ENCODE measurements at places on chromosomes 12 and 14.
A peak's percentile ranks its signal among the peaks of the same experiment; 100 is the strongest.

DNA sequence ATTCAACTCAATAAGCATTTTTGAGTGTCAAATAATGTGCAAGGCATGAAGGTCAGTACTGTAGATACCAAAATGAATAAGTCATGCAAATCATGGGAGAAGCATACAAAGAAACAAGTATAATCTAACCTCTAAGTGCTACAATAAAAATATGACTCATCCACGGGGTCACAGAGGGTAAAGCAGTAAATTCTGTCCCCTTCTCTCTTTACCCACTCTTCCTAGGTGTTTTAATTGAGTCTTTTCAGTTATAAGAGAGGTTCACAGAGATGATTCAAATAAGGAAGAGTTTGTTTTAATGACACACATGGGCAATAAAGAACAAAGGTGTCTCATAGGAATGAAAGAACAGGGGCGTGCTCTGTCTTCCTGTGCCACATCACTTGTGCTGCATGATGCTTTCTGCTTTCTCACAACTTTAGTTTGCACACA, 71.5 kb upstream of the DAAM1 start:
- DNase-seq, result no peak

GRCh38 chr14:54344445-54344844, 52.4 kb upstream of the CDKN3 start:
- DNase-seq, result no peak

- DNase-seq, result no peak
Measured at GRCh38 chr12:84793558-84794367, 118.8 kb downstream of the SLC6A15 start.

DNA sequence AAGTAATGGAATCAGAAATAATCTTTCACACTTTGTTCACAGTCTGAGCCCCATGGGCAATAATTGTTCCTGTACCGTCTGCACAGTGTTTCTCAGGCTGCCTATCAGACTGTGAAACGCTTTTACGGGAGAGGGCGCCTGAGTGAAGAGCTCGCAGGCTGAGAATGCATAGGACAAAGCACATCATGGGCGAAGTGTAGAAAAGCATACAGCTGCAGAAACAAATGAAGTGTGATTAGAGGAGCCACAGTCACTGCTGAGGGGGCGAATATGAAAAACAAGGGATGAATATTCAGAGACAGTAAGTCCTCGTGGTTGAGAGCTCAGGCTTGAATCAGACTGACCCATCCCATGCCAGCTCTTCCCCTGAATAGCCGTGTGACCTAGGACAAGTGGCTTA, 438.4 kb upstream of the DCN start:
- no peak for DNase-seq

GRCh38 chr14:79555429-79555828, 655.9 kb downstream of the DIO2 start:
- DNase-seq, result no peak

DNA sequence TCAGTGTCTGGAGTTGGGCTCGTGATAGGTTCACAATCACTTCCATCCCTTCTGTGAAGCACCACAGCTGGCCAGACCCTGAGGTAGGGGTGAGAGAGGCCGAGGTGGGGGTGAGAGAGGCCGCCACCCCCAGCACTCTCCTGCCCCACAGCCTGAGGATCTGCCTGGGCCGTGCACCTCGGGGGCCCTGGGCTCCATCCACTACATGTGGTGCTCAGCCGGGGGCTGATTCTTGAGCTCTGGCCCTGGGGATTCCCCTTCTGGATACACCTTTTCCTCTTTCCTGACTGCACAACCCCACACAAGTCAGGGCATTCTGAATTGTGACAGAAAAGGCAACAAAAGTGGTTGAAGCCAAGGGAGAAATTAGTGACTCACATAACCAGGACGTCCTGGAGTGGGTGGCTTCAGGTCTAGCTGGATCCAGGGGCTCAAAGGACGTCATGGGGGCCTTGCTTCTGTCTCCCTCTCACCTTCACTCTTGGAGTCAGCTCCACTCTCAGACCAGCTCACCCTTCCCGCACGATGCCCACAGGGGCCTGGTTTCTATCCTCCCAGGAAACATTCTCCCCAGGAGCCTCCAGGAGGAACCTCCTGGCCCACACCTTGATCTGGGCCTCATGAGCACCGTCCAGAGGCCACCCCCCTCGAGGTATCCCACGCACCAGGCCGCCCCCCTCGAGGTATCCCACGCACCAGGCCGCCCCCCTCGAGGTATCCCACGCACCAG, 12.1 kb upstream of the FBRSL1 start:
- no peak for DNase-seq

DNA sequence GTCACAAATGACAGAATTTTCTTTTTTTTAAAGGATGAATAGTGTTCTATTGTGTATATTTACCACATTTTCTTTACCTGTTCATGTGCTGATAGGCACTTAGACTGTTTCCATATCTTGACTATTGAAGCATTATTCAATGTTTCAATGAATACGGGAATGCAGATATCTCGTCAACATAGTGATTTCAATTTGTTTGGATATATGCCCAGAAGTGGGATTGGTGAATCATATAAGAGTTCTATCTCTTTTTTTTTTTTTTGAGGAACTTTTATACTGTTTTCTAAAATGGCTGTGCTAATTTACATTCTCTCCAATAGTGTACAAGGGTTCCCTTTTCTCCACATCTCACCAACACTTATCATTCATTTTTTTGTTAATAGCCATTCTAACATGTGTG, 97.9 kb upstream of the FAR2 start:
- DNase-seq, result no peak

DNA sequence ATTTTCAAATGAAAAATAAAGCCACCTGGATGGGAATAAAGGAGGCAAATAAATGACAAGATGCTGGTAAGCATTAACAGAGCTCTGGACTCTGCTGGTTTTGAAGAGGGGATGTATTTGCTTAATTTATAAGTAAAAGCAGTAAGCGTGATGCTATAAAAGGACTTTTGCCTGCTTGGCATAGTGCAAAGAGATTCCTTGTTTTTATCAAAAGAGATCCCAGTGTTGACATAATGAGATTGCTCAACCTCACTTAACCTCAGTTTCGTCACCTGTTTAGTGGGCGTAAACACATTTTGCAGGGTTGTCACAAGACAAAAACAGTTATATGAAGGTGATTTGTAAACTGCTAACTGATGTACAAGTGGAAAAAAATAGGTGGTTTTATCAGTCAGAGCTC, 13.8 kb downstream of the ASCL1 start:
- no peak for DNase-seq

- no peak for DNase-seq
Measured at GRCh38 chr12:5043589-5044419, at the start of gene KCNA5. TSS of gene KCNA5 (plus strand) at chr12:5043879. CDS start at chr12:5044148, 269 bp downstream.

DNA sequence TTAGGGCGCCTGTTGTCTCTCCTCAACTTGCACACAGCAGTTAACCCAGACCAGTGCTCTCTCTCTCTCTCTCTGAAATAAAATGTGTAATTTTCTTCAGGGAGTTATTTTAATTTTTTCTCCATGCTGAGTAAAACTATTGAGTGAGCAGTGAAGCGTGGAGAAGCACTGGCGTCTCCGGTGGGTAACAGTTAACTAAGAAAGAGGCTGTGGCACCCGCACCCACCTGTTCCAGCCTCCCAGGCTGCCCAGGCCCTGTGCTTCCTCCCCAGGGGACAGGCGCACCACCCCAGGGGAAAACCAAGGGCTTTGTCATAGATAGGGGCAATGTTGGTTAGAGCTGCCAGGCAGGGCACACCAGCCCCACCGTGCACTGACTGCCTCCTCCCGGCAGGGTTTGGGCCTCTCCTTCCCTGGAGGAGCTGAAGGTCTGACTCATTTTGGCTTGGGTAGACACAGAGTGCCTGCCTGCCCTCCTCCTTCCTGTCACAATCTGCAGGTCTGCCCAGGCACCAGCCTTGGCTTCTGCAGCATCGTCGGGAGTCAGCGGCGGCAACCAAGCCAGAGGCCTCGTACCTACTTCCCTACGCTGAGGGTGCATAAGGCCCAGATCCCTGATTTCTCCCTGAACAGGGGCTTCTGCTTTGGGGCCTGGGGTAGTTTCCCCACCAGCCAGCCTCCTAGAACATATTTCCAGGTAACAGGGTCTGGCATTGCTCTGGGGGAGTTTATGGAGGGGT, 3.9 kb downstream of the HOXC5 start:
- DNase-seq, result no peak

DNA sequence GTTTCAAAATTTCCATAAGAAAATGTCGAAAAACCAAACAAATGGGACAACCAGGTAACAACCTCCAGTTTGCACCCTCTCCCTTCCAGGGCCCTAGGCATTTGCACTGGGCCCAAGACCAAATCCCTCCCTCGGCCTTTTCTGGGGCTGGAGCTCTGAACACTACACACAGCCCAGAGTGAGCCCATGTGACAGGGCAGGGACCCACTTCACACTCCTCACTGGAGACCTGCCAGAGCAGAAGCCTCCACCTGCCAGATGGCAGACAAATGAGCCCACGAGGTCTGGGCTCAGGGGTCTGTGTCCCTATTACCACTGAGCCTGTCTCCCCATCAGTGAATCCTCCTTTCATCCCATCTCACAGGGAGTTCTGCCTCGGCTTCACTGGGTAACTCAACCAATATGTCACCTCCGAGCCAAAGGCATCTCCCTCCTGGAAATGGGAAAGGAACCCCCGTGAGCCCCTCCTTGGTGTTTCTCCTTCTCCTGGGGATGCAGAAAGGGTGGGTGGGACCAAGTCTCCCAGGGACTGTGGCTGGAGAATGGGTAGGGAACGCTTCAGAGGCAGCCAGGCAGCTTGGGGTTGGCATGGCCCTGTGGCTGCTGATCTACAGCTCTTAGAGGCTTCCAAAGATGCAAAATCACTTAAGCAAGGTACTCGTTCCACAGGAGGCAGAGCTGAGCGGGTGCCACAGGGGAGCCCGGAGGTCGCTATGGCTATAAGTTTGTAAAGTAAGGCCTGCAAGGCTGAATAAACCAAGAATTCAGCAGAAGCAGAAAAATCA, 10.6 kb downstream of the VWF start:
- DNase-seq, result no peak

- DNase-seq, result no peak
Measured at GRCh38 chr12:11685716-11686115, 36.2 kb downstream of the ETV6 start.

DNA sequence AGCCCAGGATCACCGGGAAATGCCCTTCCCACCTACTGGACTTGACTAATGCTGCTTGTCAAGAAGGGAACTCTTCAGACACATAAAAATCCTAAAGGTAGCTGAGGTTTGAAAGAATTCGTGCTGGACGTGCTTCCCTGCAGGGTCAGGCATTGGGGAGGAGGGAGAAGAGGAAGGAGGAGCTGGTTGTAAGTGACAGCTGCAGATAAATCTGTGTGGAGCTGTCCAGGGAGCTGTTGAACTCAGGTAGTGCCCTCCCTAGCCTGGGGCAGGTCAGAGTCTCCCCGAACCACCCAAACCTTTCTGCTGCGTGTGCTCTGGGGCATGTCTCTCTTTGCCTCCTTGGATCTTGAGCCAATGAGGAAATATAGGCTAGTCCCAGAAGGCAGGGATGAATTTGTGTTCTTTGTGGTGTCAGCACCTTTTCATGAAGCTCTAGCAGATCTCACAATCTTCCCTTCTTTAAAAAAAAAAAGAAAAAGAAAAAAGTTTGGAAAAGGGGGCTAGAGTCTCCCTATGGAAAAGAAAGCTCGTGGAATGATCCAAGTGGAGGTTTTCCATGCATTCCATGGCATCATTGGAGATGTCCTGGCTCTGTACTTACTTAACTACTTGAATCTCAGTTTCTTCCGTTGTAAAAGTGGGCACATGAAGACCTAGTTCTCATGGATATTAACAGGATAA, 23.6 kb upstream of the FOS start:
- DNase-seq, result no peak

GRCh38 chr12:100576331-100577036, 3.0 kb downstream of the GAS2L3 start:
- DNase-seq, result peak; percentile 68

DNA sequence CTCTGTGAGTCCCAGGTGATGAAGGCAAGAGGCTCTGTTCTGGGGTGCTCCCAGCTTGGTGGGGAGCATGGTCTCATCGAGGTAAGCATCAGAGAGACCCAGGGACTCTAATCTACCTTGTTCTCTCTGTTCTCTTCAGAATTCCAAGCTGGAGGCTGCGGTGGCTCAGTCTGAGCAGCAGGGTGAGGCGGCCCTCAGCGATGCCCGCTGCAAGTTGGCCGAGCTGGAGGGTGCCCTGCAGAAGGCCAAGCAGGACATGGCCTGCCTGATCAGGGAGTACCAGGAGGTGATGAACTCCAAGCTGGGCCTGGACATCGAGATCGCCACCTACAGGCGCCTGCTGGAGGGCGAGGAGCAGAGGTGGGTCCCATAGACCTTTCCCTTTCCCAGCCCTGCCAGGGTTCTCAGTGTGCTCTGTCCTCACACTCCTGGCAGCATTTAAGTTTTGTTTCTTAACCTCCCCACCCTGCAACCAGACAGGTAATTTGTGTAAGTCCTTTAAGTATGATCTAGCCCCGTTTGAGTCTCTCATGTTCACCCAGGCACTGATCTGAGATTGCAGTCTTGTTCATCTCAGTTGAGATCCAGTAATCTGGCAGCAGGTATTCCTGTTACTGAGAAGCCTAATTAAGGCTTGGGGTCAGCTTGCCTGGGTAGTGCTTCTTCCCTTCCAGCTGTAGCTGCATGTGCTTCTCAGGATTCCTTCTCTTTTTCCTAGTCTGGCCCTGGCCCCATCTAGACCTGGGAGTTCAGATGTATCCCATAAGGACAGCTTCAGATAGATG, 14.8 kb upstream of the KRT81 start:
- DNase-seq, result no peak

DNA sequence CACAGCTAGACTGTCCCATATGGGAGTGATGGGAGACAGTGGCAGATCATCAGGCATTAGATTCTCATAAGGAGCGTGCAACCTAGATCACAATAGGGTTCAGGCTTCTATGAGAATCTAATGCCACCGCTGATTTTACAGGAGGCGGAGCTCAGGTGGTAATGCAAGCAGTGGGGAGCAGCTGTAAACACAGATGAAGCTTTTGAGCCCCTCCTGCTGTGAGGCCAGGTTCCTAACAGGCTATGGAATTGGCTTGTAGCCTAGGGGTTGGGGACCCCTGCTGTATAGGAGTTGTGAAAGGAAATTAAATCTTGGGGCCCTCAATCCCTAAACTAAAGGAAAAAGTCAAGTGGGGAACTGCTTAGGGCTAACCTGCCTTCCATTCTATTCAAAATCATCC, 29.6 kb downstream of the ADIPOR2 start:
- no peak for DNase-seq

- no peak for DNase-seq
Measured at GRCh38 chr12:76307083-76307482, 41.1 kb downstream of the BBS10 start.

DNA sequence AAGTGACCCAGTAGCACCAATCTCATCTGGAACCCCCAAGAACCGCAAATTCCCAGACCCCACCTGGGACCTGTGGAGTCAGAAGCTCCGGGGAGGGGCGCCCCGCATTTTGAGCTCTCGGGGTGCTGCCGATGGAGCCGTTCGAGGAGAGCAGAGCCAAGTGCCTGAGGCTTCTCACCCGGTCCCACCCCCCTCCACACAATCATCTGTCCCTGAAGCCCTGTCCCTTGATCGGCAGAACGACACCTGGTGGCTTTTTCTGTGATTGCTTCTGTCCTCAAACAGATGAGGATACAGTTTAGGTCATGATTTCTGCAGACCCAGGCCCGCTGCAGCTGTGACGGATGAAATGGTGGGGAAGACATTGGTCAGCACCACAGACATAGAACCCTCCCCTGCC, 74.7 kb downstream of the NOC4L start:
- no peak for DNase-seq

GRCh38 chr14:79036441-79036840, 866.3 kb downstream of the NRXN3 start:
- DNase-seq, result no peak

GRCh38 chr14:76882651-76883050, 56.4 kb downstream of the LRRC74A start:
- DNase-seq, result no peak

All from non-pigmented ciliary epithelial cell (primary cell).